ENCODE measurements at places on chromosomes 12 and 14.

DNA sequence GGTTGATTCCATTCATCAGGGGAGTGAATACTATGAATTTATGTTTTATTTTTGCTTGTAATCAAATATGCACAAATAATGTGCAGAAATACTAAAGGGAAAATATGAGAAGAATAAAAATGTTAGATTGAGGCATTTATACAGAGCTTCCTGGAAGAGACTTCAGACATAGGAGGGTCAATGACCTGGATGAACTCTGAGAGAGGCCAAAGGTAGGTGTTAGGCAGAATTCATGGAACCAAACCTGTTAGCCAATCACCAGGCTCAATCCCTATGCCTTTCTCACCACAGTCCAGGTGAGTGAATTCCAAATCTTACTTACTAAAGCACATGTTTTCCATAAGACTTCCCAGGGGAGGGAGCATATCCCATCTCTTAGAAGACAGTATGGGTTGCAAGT, 130.4 kb upstream of the NTF3 start:
- DNase-seq, result no peak

- no peak for DNase-seq
These were observed 111.4 kb upstream of the TMEM132C start for GRCh38 chr12:128155571-128155970.

- DNase-seq, result peak; percentile 87
These were observed 685 bp upstream of the CDH24 start for GRCh38 chr14:23057757-23058653.

- DNase-seq, result no peak
These were observed 30.7 kb downstream of the GRIP1 start for GRCh38 chr12:66648033-66648735.

DNA sequence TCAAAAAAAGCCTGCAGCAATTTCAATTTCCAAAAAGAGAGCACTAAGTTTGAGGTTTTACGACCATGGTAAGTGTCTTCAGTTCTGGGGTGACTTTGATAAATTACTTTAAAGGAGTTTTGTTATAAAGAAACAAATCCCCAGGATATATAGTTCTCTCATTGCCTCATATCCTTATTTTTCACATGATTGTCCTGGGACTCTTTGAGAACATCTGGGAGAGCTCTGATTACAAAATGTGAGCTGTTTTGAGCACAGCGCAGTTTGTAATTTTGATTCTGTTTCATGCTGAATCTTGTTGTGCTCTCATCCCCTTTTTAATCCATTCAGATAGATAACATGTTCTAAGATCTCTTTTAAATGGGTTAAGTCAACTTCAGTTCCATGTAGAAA, 67.7 kb upstream of the DCN start:
- no peak for DNase-seq

DNA sequence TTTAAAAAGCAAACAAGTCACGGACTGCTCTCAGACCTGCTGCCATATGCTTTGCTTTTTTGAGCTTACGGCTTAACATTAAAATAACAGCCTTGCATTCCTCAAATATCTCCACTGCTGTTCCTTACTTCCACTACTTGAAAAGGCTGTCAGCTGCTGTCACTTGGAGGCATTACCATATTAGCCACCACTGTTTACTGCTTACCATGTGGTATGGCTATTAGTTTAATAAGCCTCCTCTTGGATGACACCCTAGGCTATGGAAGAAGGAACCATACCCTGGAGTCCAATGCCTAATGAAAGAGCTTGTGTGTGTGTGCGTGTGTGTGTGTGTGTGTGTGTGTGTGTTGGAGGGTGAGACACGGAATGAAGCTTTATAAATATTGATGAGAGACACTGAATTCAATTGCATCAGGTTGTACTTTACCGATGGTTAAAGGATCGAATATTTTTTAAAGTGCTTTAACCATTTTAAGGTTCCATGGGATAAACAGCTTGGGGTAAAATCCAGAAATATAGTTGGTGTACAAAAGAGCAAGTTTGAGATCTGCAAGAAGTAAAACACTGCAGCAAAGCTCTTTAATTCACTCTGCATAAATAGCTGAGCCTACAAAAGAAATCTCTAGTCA, 174.5 kb downstream of the TTC7B start:
- no peak for DNase-seq

DNA sequence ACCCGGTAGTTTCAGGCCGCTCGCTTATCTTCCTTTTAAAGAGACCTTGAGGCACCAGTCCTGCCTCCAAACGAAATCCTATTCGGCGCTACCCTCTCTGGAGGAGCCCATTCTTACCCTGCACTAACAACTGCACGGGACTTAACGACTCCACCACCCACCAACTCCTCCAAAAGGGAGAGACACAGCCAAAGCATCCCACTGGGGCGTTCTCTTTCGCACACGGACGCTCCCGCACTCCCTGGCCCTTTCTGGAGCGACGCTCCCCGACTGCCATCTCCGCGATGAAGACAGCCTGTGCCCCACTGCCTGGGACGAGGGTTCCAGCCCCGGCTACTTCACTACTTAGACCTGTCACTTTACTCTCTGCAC, 650 bp downstream of the GALC start:
- no peak for DNase-seq

DNA sequence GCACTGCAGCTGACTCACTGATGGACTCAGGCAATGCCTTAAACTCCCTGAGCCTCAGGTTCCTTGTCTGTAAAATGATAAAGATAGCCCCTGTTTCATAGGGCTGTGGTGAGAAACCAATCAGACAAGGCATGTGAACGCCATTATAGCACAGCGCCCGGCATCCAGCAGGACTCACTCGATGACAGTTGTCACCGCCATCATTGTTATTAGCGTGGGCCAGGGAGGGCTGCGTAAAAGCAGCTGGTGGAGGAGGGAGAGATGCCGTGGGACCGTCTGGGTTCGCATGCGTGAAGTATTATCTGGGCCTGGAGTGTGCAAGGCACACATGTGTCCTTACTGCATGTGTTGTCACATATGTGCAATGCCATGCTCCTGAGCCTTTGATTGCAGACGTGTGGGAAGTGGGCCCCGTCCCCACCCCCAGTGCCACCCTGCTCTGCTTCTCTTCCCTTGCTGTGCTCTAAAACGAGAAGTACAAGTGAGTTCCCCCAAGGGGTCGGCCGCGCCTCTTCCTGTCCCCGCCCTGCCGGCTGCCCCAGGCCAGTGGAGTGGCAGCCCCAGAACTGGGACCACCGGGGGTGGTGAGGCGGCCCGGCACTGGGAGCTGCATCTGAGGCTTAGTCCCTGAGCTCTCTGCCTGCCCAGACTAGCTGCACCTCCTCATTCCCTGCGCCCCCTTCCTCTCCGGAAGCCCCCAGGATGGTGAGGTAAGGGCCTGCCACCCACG, at the start of gene PTPN6:
PTPN6 (plus strand) TSS at position 546 of the 730 bp plus-strand sequence; CDS start at position 703, 157 bp downstream.
- DNase-seq, result no peak

DNA sequence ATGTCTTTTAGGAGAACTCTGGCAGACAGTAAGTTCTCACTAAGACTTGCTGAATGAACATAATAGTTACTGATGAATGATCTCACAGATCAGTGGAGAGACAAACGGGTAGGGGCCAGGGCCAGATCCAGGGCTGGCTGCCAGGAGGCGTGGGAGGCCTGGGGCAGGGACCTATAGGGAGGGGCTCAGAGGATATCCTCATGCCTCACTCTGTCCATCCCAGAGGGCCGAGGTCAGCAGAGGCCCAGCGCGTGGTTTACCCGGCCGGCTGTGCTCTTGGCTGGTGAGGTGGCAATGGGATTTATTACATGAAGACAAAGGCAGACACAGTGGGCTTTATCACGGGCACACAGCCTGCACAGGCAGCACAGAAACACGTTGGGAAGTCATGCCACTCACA, 85.4 kb downstream of the CHGA start:
- DNase-seq, result no peak

GRCh38 chr12:29149691-29150281, 708 bp downstream of the FAR2 start:
- DNase-seq, result no peak

DNA sequence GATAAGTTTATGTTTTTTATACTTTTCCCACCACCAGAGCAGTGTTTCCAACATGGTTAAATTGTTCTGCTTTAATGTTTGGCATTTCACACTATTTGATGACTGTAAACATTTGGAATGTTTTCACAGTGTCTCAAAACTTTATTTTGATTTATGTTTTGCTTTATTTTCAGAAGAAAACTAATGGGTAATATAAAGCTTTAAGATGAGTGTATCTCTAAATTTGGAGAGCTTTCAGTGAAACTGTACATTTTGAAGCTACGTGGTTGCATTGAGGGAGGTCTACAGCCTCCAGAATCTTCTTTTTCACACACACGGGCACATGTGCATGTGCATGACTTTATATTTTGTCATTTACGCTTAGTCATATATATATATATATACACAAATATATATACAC, 10.7 kb downstream of the BICD1 start:
- no peak for DNase-seq

GRCh38 chr12:38823738-38824137, 81.7 kb downstream of the CPNE8 start:
- DNase-seq, result no peak

GRCh38 chr14:53701108-53701875, 255.3 kb downstream of the BMP4 start:
- no peak for DNase-seq

DNA sequence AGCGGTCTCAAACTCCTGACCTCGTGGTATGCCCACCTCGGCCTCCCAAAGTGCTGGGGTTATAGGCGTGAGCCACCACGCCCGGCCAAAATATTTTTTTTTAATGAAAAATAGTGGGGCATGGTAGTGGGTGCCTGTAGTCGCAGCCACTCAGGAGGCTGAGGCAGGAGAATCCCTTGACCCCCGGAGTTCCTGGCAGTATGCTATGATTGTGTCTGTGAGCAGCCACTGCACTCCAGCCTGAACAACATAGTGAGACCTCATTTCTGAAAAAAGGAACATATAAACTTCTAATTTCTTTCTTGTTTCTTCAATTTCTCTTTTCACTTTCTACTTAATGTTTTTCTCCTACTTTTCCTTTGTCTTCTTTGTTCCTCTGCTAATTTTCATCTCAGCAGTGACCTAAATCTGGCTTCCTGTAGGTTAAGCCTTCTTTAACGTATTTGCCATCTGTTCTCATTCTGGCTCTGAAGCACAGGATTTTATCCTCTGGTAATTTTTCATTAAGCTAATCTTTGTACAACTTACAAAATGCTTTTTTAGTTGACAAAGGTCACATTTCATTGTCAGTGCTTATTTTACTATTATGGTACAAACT, 4.5 kb upstream of the RPGRIP1 start:
- no peak for DNase-seq

DNA sequence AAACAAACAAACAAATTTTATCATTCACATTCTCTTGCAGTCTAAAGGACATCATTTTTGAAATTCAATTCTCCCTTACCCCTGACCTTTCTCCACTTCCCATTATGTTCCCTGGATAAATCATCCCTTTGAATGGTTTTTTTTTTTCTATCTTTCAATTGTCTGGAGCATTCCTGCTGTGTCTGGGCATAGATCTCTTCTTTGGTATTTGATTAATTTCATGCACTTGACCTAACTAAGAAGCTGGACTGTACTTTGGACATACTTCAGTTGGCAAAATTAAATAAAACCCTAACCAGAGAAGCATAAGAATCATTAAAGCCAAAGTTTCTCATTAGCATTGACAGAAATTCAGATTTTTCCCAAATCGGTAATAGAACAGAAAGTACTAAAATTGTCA, 163.6 kb upstream of the BMP4 start:
- no peak for DNase-seq

- DNase-seq, result no peak
These were observed 198.9 kb upstream of the SFSWAP start for GRCh38 chr12:131511803-131512561.

DNA sequence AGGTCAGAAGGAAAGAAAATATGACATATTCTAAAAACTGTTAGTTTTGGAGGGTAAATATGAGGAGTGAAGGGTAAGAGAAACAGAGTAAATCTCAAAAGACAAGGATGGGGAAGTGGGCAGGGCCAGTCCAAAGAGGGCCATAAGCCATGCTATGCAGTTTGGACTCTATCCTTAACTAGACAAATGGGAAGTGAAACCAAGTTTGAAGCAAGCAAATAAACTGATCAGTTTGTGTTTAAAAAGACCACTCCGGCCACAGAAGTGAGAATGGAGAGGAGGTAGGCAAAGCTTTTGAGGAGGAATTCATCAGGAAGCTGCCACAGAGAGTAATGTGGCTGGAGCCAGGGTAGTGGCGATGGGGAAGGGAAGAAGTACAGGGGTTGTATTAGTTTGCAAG, 37.5 kb upstream of the DAAM1 start:
- DNase-seq, result no peak

DNA sequence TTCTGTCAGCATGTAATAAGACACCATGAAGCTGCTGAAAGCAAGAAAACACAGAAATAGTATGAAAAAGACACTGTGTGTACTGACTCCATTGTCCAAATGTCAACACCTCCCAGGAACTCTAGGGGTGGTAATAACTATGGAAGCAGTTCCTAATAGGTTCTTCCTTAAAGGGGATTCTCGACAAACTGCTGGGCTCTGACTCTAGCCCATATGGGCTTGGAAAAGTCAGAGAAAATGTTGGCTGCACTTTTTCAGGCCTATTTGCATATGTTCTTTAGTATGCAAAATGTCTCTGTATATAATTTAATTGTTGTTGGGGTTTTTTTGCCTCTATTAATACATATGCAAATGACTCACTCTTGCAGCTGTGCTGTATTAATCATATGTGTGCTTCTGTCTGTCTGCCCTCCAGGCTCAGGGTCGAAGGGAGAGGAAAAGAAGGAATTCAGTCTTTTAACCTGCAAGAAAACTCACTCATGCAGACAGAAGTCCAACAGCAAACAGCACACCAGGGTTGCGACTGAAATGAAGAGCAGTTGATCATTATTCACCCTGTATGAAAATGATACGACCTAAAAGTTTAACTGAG, 317.6 kb downstream of the SOX5 start:
- DNase-seq, result no peak

- no peak for DNase-seq
These were observed 7.9 kb downstream of the FAIM2 start for GRCh38 chr12:49895773-49896172.

- DNase-seq, result no peak
These were observed 263.5 kb downstream of the RPAP3 start for GRCh38 chr12:47442310-47442709.

DNA sequence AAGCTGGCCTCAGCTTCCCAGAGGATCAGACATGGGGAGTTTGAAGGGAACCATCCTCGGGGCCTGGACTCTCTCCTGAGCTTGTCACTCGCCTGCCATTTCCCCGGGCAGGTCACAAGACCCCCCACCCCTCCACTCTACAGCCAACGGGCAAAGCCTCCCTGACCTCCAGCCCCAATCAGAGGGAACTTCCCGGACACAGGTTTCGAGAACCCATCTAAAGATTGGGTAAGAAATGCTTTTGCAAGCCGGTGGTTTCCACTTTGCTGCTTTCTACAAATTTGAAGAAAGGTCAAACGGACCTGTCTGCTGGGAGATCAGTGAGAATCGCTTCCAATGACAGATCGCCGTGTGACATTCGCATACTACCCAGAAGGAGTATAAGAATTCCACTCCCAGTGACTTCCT, 89.6 kb downstream of the SCARB1 start:
- no peak for DNase-seq

- DNase-seq, result no peak
These were observed 1.9 kb downstream of the TEAD4 start for GRCh38 chr12:2960996-2961616.

Measured in 8988T (cell line).